Adrenal gland (tissue), 19 donors: ENCODE measurements at places on chromosomes 1 and 21.

DNA sequence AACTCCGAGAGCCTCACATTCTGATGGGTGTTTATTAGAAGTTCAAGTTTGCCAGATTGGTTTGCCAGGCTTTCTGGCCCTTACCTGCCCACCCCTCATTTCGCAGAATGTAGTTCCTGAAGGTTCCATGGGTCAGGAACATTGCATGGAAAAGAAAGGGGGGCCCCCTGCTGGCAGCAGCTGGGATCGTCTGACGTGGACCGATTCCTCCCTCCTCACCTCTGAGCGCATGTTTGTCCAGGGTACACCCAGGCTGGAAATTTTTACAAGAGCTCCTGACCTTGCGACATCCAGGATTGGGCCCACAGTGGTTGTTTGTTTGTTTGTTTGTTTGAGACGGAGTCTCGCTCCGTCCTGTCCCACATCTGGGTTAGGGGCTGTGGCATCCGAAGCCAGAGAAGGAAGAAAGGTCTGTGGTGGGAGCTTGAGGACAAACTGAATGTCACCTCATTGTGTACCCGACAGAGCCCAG is 126.0 kb upstream of the TMEM51 start:
- DNase-seq = peak; percentile 87

GRCh38 chr1:107195476-107195875 is 54.6 kb downstream of the NTNG1 start:
- no peak for DNase-seq

- DNase-seq = no peak
Observed at GRCh38 chr1:6170742-6171201, 9.3 kb downstream of the CHD5 start.

- no peak for DNase-seq
Observed at GRCh38 chr1:230301822-230302221, 124.3 kb downstream of the PGBD5 start.

- no peak for DNase-seq
Observed at GRCh38 chr1:246725191-246725590, 982 bp downstream of the SCCPDH start.

GRCh38 chr1:68268896-68269483 is 36.7 kb upstream of the WLS start:
- no peak for DNase-seq

GRCh38 chr1:203338335-203339036 is 12.4 kb downstream of the FMOD start:
- peak; percentile 74 for DNase-seq

DNA sequence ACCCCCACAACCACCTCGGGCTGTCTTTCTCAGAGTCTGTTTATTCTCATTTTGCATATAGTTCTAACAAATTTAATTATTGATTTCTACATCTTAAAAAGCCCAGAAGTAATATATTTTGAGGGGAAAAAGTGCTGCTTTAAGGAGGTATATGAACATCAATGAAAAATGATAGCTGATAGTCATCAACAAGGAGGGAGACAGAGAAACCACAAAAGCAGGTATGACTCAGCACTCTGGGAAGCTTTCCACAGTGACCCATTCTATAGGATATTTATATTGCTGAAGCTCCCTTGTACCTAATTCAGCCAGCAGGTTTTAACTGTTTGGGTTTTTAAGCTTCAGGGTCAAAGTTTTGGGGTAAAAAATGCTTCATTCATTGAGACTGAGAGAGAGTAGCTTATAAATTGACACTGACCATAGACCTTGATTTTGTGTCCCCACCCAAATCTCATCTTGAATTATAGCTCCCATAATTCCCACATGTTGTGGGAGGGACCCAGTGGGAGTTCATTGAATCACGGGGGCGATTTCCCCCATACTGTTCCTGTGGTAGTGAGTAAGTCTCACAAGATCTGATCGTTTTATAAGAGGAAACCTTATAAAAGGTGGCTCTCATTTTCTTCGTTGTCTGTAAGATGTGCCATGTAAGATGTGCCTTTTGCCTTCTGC is 27.4 kb downstream of the VANGL1 start:
- no peak for DNase-seq

GRCh38 chr1:65949230-65949626 is 156.5 kb downstream of the PDE4B start:
- DNase-seq = peak; percentile 33

- no peak for DNase-seq
Observed at GRCh38 chr1:3405491-3405890, 49.0 kb upstream of the ARHGEF16 start.

- no peak for DNase-seq
Observed at GRCh38 chr1:42822800-42823392, 5.7 kb upstream of the SVBP start.

DNA sequence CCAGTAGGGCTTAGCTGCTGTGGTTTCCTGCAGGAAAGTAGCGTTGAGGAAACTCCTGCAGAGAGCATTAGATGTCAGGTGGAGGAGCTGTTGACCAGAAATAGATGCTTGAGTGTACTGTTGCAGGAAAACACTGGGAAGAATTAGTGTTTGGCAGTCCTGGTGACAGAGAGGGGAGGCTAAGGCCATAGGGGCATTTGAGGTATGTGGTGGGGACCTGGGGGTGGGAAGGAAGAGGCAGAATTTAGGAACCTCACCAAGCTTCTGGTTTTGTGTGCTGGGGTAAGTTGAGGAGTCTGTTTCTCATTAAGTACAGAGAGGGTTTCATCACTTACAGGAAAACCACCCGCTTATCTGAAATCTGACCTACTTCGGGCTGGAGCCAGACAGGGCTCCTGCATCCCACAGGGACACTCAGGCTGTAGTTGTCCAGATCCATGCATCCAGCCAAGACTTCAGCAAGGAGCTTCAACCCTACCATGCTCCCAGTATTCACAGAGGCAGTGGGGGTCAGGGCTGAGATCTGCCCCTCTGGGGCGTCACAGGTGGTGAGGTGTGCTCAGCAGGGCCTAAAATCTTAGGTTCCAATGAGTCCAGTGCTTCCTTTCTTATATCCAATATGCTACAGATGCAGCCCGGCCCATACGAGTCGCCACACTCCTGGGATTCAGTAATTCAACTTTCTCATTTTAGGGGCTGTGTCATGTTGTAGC is 15.1 kb downstream of the SH2D2A start:
- DNase-seq = no peak

- DNase-seq = no peak
Observed at GRCh38 chr1:31584869-31585735, 8.8 kb downstream of the TINAGL1 start.

DNA sequence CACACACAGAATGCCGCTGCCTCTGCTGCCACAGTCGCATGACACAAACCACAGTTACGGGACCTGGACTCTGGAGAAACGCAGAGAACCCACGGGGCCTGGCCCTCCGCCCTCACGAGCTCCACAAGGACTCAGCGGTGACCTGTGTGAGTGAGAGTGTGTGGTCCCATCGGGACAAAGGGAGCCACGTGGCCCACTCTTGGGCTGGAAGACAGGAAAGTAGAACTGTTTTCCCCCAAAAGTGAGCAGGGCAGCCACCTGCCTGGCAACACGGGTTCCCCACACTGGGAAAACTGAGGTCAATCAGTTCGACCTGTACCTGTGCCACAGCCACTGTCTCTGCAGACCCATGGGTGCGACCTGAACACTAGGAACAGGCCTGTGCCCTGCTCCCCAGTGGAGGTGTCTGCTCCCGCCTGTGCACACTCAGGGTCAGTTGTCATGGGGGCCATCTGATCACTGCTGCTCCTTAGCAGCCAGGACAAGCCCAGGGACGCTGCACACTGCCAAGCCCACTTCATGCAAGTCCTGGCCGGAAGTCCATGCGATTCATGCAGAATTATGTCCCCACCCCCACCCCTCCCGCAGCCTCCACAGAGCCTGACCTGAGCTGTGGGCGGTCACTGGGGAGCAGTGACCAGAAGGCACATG is 54.4 kb upstream of the ADARB1 start:
- peak; percentile 14 for DNase-seq

DNA sequence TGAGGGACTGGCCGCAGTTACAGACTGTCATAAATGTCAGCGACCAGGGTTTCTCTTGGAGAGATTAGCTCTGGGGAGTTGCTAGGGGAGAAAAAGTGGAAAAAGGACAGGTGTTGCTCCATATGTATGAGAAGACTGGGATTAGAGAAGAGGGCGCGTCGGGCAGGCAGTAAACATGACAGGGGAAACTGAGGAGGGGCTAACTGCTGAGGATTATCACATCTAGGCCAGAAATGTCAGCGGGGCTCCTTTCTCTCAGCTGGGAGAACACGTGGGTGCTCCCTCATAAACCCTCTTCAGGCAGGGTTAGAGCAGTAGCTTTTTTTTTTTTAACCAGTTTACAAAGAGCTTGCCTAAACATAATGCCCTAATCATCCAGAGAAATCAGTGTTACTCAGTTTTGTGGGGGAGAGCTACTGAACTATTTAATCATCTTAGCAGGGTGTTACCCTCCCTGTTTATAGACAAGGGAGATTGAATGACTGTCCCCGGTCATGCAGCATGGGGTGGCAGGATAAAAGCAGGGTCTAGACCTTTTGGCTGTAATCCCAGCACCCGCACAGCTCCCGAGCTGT is 35.2 kb downstream of the ELAPOR1 start:
- DNase-seq = no peak

DNA sequence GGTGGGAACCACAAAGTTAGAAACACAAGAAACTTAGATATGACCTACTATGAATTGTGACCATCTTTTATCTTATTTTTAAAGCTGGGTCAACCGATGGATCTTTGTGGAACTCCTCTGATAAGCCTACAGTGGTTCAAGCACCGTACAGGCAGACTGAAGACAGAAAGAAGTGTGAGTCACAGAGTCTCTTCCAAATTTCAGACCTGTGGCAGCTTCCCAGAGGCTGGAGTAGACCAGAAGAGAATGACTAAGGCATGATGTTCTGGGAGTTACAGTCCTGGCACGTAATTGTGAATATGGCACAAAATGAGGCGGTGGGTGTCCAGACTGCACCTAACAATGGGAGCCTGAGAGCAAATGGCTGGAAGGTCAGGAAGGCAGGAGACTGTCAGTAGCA is 70.0 kb downstream of the LMO4 start:
- DNase-seq = no peak

- DNase-seq = no peak
Observed at GRCh38 chr1:207500306-207500705, 4.3 kb downstream of the CR1 start.

GRCh38 chr1:201538612-201539551 is at the start of gene NAV1:
NAV1 (plus strand) TSS chr1:201539127; CDS start chr1:201622885, 83,758 bp downstream.
- DNase-seq = peak; percentile 69

GRCh38 chr1:208028526-208028925 is 117.6 kb upstream of the CD34 start:
- DNase-seq = no peak

GRCh38 chr1:36178471-36179219 is 22.7 kb downstream of the MAP7D1 start:
- no peak for DNase-seq

- no peak for DNase-seq
Observed at GRCh38 chr21:42614396-42614795, 39.0 kb upstream of the PDE9A start.

DNA sequence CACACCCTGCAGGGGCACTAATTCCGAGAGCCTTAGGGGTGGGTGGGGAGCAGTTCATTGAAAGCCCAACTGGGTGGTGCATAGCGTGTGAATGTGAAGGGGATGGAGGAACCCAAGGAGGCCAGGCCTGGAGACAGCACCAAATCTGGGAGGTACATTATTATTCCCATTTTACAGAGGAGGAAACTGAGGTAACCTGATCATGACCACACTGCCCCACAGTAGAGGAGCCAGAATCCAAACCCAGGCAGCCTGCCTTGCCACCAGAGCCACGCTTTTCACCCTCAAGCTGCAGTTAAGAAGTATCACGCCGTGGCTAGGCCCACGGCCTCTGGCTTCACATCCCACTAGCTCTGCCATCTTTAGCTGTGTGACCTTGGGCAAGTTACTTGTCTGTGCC is 633 bp upstream of the BSND start:
- no peak for DNase-seq
